ENCODE measurements at places on chromosomes 6 and 20. TPM values are rescaled to one million over a fixed set of nuclear protein-coding genes. Genes with fewer than 3 reads are reported as not detected.

Gene REM1
- polyA plus RNA-seq: 0.25 TPM

Gene TGM2
- 34.7 TPM for polyA plus RNA-seq

Gene KIFC1
- 89.6 TPM for polyA plus RNA-seq

DNA sequence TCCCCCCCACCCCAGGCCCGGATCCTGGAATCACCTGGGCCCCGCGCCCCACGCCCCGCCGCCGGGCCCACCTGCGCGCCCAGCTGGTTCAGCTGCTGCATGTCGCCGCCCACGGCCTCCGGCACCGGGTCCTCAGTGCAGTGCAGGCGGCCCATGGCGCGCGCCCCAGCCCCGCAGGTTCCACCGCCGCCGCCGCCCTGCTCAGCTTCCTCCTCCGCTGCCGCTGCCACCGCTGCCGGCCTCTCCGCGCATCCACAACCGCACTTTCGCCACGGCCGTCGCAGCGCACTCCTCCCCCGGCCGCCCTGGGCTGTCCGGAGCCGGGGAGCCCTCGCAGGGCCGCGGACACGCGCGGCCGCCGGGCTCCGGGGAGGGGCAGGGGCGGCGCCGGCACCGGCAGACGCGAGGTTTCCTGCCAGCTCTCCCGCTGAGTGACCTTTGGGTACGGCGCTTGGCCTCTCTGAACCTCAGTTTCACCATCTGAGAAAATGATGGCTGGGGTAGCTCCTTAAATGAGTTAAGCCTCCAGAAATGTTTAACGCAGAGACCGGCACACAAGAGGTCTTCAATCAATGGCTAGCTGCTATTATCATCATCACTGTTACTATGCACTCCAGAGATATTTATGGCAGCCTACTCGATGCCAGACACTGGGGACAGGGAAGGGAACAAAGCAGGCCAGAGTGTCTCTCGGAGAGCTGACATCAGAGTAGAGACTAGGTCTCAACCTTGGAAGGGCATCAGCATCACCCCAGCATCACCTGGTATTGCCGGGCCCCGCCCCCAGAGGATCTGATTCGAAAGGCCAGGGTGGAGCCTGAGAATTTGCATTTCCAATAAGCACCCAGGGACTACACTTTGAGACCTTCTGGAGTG lies at the start of gene COMMD7:
Gene COMMD7, minus strand, starts transcription at position 231 of the 876 bp plus-strand sequence. Its CDS starts 76 bp downstream, at position 155.
- DNase-seq: peak; percentile 77

DNA sequence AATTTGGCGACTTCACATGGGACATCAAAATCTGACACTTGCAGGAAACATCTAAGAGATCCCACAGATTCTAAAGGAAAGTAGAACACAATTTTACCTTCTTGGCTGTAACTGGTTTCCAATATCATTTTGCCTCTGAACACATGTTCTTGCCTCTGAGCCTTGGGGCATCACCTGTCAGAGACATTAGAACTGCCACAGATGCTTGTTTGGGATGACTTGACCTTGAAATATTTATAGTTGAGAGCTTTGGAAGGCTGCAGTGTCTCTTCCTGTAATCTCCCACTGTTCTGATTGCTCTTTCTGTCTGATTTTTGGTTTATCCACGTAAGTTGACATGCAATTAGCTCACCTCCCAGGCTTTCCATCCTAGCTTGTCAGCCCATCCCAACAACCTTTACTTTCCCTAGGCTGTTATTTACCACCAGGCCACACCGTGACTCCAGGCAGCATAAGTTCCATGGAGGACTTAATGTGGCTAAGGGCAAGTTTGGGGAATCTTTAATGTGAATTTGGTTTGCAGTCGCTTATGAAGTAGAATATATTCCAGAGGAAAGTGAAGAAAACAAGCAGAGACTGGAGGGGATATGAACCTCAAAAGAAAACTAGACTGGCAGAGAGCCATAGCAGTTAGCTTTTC lies 256.5 kb upstream of the RIN2 start:
- DNase-seq: no peak

- DNase-seq: no peak
These were observed 122.9 kb downstream of the SLC24A3 start for GRCh38 chr20:19335341-19335740.

DNA sequence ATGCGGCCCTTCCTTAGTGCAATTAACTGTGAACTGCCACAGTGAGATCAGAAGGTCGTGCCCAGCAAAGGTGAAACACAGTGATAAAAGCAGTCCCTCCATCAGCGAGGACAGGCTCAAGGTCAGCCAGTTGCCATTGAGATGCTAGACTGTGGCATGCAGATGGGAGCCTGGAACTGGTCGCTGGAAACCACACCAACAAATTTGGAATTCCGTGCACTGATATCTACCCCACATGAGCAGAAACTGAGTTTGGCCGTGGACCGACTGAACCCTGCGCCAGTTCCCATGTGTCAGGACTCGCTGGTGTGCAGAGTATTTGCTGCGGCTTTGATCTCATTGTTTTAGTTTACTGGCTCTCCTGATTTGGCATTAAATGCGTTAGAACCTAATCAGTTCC lies 125.6 kb upstream of the QKI start:
- DNase-seq: no peak

- DNase-seq: peak; percentile 49
These were observed 43.2 kb upstream of the SRF start for GRCh38 chr6:43127877-43128276.

DNA sequence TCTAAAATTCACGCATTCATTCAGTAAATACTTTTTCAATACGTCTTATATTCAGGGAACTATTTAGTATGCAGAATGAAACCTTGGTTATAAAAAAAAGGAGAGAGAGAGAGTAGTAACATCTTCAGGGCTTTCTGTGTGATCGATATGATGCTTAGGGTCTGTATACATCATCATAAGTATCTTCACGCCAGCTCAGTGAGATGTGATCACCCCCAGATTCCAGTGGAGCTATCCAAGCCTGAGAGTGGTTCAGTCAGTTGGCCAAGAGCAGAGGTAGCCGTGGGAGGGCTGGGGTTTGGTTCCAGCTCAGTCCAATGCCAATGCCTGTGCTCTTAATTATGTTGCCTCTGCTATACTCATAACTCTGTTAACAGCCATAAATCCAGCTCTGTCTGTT lies 8.6 kb downstream of the CD83 start:
- no peak for DNase-seq

GRCh38 chr6:138339024-138339423 lies 38.7 kb upstream of the SMIM28 start:
- DNase-seq: no peak

DNA sequence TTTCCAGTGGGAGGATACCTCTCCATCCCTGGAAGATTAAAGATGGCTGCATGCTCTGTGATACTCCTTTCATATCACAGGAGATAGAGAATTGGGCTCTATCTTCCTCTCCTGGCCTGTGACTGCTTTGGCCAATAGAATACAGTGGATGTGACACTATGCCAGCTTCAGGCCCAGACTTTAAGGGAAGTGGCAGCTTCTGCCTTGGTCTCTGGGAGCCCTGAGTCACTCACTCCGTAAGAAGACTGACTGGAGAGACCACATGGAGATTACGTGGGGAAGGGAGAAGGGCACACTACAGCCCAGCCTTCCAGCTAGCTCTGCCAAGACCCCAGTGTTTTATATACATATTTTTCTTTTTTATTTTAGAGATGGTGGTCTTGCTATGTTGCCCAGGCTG lies 10.4 kb upstream of the MMP9 start:
- no peak for DNase-seq

GRCh38 chr20:20480126-20480525 lies 112.2 kb downstream of the INSM1 start:
- no peak for DNase-seq

DNA sequence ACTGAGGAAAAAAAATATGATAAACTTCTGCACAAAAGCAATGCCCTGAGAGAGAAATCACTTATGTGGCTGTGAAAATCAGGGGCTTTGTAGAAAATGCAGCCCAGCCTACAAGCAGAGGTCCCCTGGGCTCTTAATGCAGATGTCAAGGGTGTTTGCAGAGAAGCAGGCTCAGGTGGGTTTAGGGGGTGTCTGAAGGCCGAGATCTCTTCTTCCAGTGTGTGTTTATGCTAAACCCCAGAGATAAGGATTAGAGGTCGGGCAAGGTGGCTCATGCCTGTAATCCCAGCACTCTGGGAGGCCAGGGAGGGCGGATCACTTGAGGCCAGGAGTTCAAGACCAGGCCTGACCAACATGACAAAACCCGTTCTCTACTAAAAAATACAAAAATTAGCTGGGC lies 78.5 kb downstream of the TMEM242 start:
- no peak for DNase-seq

- no peak for DNase-seq
These were observed 257.1 kb downstream of the BCKDHB start for GRCh38 chr6:80363501-80364122.

GRCh38 chr6:130517444-130517931 lies 151.7 kb downstream of the TMEM200A start:
- no peak for DNase-seq

DNA sequence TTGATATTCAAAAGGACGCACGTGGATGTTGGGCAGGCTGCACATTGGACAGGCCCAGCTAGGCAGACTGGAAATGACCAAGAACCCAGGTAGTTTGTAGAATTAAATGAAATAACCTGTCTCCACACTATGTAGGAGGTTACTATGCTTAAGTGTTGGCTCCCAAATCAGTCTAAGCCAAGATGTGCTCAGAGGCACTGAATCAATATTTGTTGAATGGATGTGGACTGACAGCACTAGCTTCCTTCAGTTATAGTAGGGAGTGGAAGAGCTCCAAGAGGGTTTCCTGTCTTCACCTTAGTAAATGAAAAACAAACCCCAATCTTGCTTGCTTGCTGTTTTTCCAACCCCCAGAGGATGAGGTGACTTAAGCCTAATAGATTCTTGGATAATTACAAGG lies 180.5 kb downstream of the JARID2 start:
- no peak for DNase-seq

- no peak for DNase-seq
These were observed 53.8 kb downstream of the RRBP1 start for GRCh38 chr20:17628101-17628841.

All from brain (organoid and tissue), 16 donors.